IPS DF 6.9 (cell line): ENCODE measurements at places on chromosomes 4 and X.

GRCh38 chrX:23788521-23788920, 5.5 kb downstream of the SAT1 start:
- no peak for DNase-seq

GRCh38 chr4:156634612-156635011, 337.0 kb downstream of the PDGFC start:
- DNase-seq: no peak

- no peak for DNase-seq
Measured at GRCh38 chr4:153724606-153725005, 35.2 kb downstream of the RNF175 start.

DNA sequence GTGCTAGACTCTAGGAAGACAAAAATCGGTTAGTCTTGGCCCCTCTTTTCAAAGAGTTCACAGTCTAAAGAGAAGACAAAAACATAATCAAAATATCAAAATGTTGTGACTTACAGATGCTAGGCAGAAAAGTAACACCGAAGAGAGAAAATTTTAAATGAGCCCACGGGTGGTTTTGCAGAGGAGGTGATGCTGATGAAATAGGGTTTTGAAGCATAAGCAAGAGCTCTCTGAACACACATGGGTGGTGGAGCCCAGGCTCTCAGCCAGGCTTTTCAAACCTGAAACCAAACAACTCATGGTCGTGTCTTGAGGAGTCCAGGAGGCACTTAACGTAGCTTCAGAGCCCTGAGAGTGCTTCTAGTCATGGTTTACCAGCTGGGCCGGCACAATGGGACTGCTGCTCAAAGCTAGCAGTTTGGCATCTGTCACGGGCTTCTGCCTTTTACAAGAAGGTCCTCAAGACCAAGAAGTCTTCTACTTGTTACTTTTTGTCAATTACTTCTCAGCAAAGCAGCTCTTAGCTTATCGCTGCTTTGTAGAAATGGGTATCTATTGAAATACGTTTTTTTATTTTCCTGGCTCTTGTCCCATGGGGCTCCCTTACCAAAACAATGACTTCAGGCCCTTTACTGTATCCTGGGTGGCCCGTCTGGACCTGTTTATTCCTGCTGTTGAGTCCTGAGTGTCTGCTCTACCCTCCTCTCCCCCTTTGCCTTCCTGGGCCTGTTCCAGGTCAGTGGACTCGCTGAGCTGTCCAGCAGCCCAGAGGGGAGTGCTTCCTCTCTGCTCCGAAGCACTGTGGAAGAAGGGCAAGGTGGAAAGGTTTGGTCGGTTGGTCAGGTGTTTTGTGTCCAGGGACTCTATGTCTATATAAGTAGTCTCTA, 69.5 kb downstream of the TNIP2 start:
- no peak for DNase-seq

GRCh38 chr4:17276776-17277175, 235.1 kb downstream of the QDPR start:
- DNase-seq: no peak

- DNase-seq: no peak
Measured at GRCh38 chr4:113760094-113760794, 1.3 kb downstream of the CAMK2D start.

DNA sequence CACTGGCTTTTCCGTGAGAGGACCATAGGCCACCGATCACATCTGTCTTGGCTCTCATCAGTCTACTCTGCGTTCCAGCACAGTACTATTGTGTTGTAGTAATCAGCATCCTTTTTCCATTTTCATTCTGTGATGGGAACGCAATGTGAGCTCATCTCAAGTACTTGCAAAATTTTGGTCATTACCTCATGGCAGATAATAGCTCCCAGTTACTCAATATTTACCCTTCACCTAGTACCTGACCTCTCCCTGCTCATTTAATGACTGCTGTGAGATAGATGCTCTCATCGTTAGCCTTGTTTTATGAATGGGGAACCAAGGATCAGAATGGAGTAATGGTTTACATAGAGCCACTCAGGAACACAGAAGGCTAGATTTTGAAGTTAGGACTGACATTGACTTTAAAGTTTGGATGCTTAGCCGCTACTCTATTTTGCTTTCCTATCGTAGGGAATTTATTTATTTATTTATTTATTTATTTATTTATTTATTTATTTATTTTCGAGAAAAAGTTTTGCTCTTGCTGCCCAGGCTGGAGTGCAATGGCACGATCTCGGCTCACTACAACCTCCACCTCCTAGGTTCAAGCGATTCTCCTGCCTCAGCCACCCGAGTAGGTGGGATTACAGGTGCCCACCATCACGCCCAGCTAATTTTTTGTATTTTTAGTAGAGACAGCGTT, 6.5 kb upstream of the GPR101 start:
- DNase-seq: no peak

- no peak for DNase-seq
Measured at GRCh38 chr4:47071901-47072341, 40.6 kb downstream of the GABRB1 start.

DNA sequence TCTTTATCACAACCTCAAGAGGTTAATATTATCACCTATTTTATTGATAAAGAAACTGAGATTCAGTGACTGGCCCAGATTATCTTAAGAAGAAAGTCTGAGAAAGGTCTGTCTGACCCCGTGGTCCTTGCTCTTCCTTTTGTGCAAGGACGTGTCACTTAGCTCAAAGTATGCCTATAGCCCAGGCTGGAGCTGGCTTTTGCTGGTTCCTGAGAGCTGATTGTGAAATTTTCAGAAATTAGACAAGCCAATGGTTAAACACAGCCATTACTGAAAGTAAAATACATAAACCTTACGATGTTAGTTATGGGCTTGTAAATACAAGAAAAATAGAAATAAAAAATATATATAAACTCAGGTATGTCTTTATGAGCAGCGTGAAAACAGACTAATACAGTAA, 70.1 kb downstream of the CHRNA9 start:
- DNase-seq: no peak
